ENCODE measurements at places on chromosomes 2 and 18. TPM values are rescaled to one million over a fixed set of nuclear protein-coding genes. Genes with fewer than 3 reads are reported as not detected.

Gene TEKT4
- not detected for total RNA-seq

Gene DOK6
- 2.3 TPM for total RNA-seq

Gene TDRD15
- not detected for total RNA-seq

Gene ALPI
- total RNA-seq: not detected
